Stimulated activated CD4-positive, alpha-beta T cell treated with anti-CD3 and anti-CD28 coated beads, Interleukin-2, amount 100 ng/mL, for 4 hours (primary cell): ENCODE measurements at places on chromosomes 13 and 19.

DNA sequence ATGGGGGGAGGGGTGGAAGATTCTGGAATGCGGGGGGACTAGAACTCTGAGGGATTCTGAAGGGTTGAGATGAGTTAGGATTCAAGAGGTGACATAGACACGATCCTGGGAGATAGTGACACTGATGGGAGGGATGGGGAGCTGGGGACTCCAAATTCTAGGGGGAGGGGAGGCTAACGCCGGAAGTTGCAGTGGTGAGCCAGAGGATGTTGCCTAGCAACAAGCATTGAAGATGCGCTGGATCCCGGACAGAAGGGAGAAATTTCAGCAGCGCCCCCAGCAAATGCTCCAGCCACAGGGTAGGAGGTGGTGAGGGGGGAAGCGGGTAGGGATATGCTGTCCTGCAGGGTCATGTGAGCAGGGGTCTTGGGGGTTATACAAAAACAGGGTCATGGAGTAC, 6.9 kb upstream of the LTBP4 start:
- DNase-seq: no peak

DNA sequence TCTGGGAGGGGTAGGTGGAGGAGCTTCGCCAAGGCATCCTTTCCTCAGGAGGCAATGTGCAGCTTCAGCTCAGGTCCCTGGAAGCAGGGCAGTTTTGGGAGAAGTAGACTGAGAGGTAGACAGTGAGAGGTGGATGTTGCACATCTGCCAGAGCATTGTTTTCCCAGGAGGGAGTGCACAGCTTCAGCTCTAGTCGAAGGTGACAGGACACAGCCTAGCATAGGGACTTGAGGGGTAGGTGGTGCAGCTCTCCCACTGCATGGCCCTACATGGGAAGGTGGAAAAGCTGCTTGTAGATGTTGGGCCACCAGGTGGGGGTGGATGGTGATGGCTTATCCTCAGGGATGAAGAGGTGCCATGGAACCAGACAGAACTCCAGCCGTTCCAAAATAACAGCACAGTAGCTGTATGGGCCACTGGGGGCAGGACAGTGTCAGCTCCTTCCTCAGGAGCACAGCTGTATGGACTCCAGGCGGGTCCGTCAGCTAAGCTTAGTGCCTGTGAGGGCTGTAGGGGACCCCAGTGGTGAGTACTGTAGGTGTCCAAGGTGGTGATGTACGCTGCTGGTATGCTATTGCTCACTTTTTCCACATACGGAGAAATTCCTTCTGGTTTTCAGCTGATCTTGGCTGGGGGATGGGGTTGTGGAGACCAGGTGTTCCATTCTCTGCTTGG, 17.4 kb upstream of the ZNF543 start:
- DNase-seq: no peak

DNA sequence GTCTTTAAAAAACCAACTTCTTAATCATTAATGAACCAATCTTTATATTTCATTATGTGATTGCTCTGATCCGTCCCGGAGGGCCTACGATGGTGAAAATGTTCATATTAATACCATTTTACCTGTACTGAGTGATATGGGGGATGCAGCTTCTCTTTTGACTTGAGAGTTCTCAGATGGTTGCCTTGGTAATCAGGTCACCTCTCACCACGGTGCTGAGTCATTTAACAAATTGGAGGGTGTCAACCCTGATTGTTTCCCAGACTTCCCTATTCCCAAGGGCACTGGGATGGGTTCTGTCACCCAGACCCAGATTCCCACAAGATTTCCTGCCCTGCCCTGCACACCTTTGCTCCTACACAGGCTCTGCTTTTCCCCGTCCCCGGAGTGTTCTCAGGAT, 128.5 kb upstream of the TMTC4 start:
- no peak for DNase-seq

DNA sequence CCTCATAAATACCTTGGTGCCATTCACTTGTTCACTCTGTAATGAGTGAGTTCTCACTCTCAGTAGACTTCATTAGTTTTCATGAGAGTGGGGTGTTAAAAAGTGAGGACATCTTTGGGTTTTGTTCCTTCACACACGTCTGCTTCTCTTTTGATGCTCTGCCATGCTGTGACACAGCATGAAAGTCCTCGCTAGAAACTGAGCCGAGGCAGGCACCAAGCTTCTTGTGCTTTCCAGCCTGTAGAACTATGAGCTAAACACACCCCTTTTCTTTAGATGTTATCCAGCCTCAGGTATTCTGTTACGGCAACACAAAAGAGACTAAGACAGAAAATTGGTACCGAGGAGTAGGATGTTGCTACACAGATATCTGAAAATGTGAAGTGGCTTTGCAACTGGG, 43.7 kb downstream of the ALOX5AP start:
- DNase-seq: no peak
